Psoas muscle (tissue), 8 donors: ENCODE measurements at places on chromosomes 5 and 9. TPM values are rescaled to one million over a fixed set of nuclear protein-coding genes. Genes with fewer than 3 reads are reported as not detected.

The CAST gene
- total RNA-seq, result 193 TPM

The PCSK1 gene
- 0.11 TPM for total RNA-seq

The DMRTA1 gene
- total RNA-seq, result 0.57 TPM

The APBA1 gene
- 4.2 TPM for total RNA-seq

The RFX3 gene
- 5.3 TPM for total RNA-seq

The NOXA1 gene
- total RNA-seq, result 3.5 TPM
